Liver (tissue), 10 donors: ENCODE measurements at places on chromosomes 7 and 10. TPM values are rescaled to one million over a fixed set of nuclear protein-coding genes. Genes with fewer than 3 reads are reported as not detected.

The PDK4 gene
- total RNA-seq: 116 TPM

The PON3 gene
- total RNA-seq: 256 TPM

The ZNF277 gene
- 16.9 TPM for total RNA-seq

The OR2A1 gene
- under 0.01 TPM for total RNA-seq

The STEAP4 gene
- total RNA-seq: 3.7 TPM

The PDGFA gene
- 2.0 TPM for total RNA-seq

The NPC1L1 gene
- total RNA-seq: 16.4 TPM

The STEAP1 gene
- 37.1 TPM for total RNA-seq

The ACTR3C gene
- 3.0 TPM for total RNA-seq

The PNLIPRP2 gene
- total RNA-seq: not detected

The KAZALD1 gene
- total RNA-seq: 1.2 TPM

The FAM24B gene
- total RNA-seq: 0.84 TPM

The ERV3-1 gene
- total RNA-seq: 3.8 TPM

The TRPV6 gene
- not detected for total RNA-seq

The CYP3A7 gene
- 81.2 TPM for total RNA-seq

The WNT8B gene
- not detected for total RNA-seq

The DENND2A gene
- 3.0 TPM for total RNA-seq

The WEE2 gene
- not detected for total RNA-seq

The H2BK1 gene
- total RNA-seq: not detected

The GPR158 gene
- total RNA-seq: 0.08 TPM

The TES gene
- 11.8 TPM for total RNA-seq

The WNT2 gene
- total RNA-seq: 1.3 TPM

The BCL7B gene
- total RNA-seq: 13.2 TPM

The XRCC2 gene
- 6.2 TPM for total RNA-seq

The CPA2 gene
- total RNA-seq: not detected

The GNGT1 gene
- total RNA-seq: not detected

The GRID1 gene
- total RNA-seq: 0.14 TPM
